ENCODE measurements at places on chromosomes 3 and 15. TPM values are rescaled to one million over a fixed set of nuclear protein-coding genes. Genes with fewer than 3 reads are reported as not detected.

TRA2B gene
- total RNA-seq, result 344 TPM

PPP1R14D gene
- not detected for total RNA-seq

SPESP1 gene
- total RNA-seq, result not detected

PRR20G gene
- total RNA-seq, result 0.26 TPM

GPR15 gene
- not detected for total RNA-seq

ADAMTS7 gene
- total RNA-seq, result 25.0 TPM

PRSS50 gene
- total RNA-seq, result 0.24 TPM

APOD gene
- total RNA-seq, result not detected

ECE2 gene
- not detected for total RNA-seq

NRROS gene
- 2.8 TPM for total RNA-seq

EPHB1 gene
- 2.8 TPM for total RNA-seq

GRCh38 chr3:131033480-131034080 lies 6.9 kb downstream of the NEK11 start:
- no peak for DNase-seq

DNA sequence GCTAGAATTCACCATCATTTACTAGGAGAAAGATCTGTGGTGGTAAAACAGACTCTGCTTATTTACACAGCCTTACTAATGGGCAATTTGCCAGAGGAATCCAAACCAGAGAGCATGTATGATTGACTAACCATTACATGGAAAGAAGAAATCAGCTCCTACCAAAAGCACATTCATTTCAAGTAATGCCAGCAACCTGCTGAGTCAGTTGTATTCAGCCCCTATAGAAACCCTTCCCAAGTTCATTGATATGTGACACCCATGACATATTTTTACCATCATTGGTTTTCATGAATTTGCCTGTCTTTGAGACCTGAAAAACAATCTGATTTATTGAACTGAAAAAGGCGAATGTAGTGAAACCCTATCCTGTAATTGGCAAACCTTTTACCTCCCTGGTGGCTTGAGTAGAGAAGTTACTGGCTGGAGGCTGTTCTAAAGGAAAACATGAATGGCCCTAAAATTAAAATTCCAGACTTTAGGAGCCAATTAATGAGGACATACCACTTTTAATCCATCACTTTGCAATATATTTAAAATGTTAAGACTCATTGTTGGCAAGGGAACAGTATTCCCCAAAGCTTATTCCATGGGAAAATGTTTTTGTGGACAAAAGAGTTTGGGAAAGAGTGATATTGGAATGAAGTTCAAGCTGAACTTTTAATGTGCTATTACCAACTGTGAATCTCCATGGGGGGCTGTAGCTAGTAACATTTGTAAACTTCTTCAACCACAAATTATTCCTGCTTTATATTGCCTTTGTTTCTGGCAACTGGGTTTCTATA lies 542.9 kb downstream of the FHIT start:
- no peak for DNase-seq

GRCh38 chr15:101445562-101446517 lies 43.7 kb downstream of the PCSK6 start:
- DNase-seq, result no peak

DNA sequence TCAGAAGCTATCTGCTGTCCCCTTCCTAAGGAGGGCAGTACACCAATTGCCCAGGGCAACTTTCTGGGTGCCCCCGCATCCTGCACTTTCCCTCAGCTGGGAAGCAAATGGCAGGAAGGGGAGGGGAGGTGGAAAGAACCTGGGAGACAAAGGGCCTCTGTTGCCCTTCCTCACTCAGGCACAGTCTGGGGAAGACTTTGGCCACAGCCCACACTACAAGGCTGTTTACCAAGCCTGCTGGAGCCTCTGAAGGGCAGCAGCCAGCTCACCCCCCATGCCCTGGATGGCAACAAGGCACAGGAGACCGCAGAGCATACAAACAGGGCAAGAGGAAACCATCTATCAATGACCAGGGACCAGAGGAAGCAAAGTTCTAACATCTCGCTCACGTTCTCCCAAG lies 42.4 kb downstream of the ARRDC4 start:
- no peak for DNase-seq

DNA sequence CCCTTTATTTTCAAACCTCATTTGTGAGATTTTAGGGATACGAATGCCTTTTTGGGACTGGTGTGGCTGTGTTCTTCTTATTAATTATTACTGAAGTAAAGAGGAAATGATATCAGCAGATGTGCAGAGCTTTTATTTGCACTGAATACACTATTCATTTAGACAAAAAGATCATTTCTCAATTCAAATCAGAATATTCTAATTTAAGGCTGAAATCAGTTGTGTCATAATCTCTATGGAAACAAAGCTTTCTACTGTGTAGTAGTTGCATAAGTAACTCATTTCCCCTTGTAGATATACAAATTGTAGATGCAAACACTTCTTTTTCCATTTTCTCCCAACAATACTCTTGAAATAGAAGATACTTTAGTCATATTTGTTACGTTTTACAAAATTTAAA lies 56.0 kb downstream of the PDE8A start:
- DNase-seq, result no peak

DNA sequence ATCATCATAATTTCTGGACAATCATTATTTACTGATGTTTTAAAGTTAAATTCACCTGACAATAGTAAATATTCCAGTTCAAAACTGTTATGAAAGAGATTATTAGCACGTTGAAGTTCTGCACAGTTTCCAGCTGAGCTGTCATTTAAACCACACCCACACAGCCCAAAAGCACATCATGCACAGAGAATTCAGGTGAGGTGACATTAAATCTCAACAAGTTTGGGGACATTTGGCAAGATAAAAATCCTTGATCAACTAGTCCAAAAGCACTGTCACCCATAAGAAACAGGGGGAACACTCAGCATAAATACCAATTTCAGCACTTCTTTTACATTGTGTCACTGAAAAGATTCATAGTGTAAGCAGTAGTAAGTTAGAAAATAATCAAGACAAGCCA lies 6.9 kb downstream of the NCEH1 start:
- no peak for DNase-seq

GRCh38 chr3:174332391-174332790 lies 526.7 kb upstream of the NAALADL2 start:
- no peak for DNase-seq

DNA sequence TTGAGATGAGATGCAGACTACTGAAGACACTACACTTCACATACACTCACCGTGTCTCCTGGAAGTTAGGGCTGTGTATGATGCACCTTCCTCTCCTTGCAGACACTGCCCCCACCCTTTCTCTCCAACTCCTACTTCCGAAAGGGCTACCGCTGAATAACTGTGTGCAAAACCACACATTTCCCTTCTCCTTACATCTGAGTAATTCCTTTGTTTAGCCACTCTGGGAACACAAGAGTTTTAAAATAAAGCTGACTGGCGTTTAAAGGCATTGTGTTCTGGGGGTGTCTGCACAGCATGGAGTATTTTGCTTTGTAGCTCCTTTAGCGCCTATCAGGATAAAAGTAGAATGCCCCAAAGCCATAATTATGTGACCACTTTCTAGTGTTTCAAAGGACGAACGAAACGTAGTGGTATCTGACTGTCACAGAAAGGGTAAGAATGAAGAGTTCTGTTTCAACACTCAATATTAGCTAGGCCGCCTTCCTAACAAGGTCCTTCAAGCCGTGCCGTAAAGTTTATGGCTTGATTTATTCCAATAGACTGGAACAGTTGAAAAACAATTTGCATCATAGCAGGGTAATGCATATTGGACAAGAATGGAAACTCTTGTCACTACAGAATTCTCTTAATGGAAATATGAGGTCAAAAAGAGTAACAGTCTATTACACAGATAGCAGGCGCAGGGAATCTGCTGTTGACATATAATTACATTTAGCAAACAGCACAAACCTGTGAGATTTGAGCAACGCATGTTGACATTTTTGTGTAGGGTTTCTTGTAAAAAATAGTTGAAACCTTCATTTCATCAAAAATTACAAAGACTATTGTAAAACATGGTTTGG lies 619.9 kb downstream of the FOXP1 start:
- no peak for DNase-seq

DNA sequence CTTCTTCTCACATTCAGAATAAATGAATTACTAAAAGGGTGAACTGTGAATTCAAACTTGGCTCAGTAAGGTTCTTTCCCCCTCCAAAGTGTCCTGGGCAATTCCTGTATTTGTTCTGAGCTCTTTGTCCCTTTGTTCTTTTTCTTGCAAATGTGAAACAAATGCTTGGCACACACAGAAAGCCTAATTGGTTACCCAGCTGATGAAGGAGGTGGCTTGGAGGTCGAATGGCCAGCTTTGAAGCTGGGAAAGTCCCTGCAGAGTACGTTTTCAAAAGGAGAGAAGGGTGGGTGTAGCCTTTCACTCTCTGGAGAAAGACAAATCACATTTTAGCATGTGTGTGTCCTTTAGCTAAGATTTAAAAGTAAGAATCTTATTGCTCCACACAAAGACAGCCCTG lies 154.4 kb downstream of the PEX5L start:
- DNase-seq, result peak; percentile 63
